Fibroblast of villous mesenchyme (primary cell): ENCODE measurements at places on chromosomes 5 and 9. TPM values are rescaled to one million over a fixed set of nuclear protein-coding genes. Genes with fewer than 3 reads are reported as not detected.

GRCh38 chr5:14421851-14422250 lies 159.7 kb upstream of the OTULINL start:
- DNase-seq = no peak

GRCh38 chr9:93071464-93071863 lies 13.0 kb downstream of the SUSD3 start:
- peak; percentile 50 for DNase-seq

DNA sequence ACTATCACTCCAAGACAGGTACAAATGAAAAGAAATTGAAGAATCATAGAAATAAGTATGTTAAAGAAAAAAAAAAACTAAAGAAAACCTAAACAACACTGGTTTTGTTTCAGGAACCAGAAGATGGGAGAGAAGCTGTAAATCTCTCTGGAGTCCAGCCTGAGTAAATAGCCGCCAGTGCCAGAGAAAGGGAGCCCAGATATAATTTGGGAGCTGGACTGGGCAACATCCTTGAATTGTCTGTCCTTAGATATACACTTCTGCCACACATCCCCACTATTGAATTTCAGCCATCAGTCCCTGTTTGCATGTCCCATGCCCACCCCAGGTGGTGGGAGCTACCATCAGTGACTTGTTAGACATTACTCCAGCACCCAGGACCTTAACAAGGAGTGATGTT lies 979.6 kb downstream of the DTWD2 start:
- DNase-seq = no peak

Gene PAEP
- not detected in 2 replicates for total RNA-seq

DNA sequence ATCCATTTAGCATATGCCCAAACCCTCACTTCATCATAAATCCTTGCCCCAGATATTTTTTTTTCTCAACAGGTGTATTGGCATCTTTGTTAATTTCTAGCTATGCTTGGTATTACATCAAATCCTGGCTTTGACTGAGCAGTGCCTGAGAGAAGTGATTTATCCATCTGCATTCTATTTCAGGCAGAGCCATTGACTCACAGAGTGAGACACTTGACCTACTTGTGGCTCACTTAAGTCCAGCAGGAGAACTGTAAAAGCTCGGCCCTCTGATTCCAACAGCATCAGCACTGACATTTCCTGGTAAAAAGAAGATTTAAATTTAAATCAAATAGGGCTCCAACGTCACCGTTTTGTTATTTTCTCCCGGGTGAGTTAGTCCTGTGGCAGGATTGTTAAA lies 93.4 kb downstream of the PLK2 start:
- no peak for DNase-seq

- no peak for DNase-seq
Observed at GRCh38 chr9:126001581-126002225, 254.5 kb downstream of the PBX3 start.
